ENCODE measurements at places on chromosomes 5 and 9.
A peak's percentile ranks its signal among the peaks of the same experiment; 100 is the strongest.

DNA sequence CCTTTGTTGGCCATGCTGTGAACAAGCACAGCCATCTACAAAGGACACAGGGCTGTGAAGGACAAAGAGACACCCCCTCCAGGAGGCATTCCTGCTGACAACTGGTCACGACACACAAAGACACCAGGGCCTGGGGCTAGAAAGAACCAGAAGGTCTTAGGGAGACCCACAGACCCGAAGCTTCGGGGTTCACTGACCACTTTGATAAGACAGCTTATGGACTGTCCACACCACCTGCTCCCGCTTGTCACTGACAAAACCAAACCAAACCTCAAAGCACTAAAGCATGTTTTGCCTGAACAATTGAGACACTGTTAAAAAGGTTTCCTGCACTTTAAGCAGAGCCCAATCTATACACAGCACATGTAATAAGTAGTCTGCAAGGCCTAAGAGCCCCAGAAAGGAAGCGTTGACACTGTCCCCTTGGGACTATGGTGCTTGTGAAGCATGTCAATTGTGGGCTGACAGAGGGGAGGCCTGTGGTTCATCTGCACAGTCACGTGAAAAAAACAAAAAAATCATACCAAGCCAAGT is 185.0 kb downstream of the GAPVD1 start:
- DNase-seq = no peak

- no peak for DNase-seq
These were observed 46.0 kb downstream of the VAV2 start for GRCh38 chr9:133945977-133946753.

- DNase-seq = no peak
These were observed 19.5 kb downstream of the TLE1 start for GRCh38 chr9:81669866-81670265.

DNA sequence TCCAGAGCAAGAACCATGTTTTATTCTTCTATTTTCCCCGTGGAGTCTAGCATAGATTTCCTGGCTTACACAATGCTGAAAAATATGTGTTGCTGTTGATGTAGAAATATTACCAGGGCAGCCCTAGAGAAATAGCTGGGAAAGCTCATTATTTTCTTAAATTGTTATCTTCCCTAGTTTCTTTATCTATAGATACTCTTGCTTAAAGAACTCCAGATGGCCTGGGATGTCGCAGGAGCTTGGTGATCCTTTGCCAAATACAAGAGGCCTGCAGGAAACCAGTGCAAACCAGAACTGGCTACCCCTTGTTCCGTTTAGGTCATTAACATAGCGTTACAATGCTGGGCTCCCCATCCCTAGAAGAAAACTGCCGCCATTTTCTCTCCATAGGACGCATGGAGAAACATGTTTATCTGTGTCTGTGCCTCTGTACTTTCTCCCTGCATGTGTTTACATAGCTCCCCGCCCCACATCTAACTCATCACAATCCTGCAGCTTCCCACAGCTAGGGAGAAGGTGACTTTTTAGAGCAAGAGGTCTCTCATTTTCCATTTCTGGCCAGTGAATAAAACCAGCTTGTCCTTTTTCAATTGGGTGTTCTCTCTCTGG is 6.4 kb downstream of the PRLR start:
- no peak for DNase-seq

DNA sequence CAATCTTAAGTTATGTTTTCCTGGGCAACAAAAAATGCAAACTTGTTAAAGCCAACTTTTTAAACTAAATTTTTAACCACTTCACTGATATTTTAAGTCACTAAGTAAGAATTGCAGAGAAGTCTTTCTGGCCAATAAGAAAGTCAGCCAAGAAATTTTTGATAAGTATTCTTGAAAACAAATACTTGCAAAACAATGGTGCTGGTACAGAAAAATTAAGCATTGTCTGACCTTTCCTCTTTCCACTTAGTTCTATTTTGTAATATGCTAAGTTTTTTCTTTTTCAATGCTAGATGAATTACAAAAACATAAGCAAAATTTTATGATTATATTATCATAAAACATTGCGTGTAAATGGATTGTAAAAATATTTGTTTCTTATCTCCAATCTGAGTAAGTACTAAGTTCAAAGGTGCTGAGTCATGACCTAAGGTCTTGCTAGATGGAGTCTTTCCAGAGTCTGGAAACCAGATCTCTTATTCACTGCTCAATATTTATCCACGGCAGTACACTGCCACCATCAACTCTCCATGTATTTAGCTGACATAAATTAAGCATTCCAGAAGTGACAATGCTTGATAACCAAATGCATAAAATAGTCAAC is 139.7 kb downstream of the MEF2C start:
- no peak for DNase-seq

DNA sequence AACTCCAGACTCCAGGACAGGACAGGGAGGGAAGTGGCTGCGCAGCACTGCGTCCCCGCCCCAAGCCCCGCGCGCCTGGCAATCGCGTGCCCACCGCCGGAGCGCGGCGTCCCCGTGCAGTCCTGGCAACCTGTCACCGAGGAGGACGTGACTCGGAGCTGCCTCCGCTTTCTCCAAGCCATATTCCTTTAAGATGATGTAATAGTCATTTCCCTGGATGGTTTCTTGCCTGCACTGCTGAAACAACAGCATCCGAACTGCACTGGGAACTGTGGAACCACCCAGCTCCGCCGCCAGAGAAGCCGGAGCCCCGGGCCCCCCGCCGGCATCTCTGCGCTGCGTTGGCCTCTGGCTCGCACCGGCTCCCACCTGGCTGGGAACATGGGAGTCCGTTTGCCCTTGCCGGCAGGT is 34.5 kb downstream of the KCTD16 start:
- no peak for DNase-seq

- DNase-seq = no peak
These were observed 175.8 kb upstream of the KLF9 start for GRCh38 chr9:70590315-70590677.

GRCh38 chr9:101365181-101365580 is 19.6 kb downstream of the BAAT start:
- DNase-seq = no peak

- DNase-seq = no peak
These were observed 49.4 kb downstream of the FNIP1 start for GRCh38 chr5:131747180-131748105.

GRCh38 chr5:55176176-55176818 is 3.3 kb upstream of the CDC20B start:
- DNase-seq = no peak

GRCh38 chr9:14278291-14278721 is 35.6 kb downstream of the NFIB start:
- DNase-seq = no peak

DNA sequence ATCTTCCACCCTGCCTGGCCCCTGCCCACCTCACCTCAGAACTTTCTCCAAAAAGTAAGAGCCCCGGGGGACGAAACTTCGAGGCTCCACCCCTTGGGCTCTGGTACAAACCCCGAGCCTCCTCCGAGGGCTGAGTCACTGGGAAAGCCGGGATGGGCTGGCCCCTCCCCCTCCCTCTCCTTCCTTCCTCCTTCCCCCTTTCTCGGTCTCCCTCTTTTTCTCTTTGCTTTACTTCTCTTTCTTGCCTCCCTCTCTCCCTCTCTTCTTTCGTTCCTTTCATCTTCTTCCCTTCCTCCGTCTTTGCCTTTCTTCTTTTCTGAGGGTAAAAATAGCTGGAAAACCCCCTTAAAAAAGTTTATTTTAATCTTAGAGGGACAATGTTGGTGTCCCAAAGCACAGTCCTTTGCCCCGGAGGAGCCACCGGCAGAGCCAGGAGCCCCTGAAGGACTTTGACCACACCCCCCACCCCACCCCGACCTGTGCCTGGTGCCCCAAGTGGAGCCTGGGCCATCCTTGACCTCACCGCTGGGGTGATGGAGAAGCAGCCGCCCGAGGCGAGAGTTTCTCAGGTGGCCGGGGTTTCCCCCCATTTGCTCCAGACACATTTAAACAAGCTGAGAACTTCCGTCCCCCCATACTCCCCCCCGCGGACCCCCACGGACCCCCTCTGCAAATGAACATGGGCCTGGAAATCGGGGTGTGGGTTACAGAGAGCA is 5.7 kb upstream of the NOTCH1 start:
- DNase-seq = no peak

GRCh38 chr5:11904265-11904906 is at the start of gene CTNND2:
CTNND2 (minus strand) TSS chr5:11904446; CDS start chr5:11903853, 593 bp downstream.
- DNase-seq = no peak

DNA sequence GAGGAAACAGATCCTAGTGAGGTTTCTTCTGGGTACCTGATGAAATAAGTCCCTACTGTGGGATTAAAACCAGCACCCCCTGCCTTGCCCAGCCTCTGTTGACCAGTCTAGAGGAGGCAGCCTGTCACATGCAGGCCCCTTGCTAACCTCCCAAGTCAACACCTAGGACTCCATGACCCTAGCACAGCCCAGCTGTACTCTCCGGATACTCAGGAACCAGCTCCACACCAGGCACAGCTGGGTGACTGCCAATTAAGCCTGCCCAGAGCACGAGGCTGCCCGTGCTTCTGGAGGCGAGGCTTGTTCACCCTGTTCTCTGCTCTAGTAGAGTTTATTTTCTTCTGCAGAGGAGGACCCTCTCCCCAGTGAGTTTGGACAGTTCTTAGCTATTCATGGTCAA is 92.5 kb downstream of the SNX24 start:
- no peak for DNase-seq

DNA sequence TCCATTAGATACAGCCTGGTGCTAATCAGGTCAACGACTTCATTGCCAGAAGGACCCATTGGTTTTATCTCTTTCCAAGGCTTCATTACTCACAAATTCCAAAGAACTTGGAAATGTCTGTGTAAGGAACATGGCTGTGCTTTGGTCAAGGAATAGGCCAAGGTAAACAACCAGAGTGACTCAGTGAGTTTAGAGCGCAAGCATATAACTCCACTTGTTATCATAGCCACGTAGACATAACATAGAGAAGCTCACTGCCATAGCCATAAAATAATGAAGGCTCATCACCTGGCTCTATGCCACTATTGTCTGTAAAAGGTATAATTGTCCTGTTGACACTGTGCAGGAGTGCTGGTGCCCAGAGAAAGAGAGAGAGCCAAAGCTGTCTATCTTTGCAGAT is 139.3 kb upstream of the PLCXD3 start:
- DNase-seq = no peak

- no peak for DNase-seq
These were observed 44.2 kb downstream of the ROPN1L start for GRCh38 chr5:10485897-10486296.

DNA sequence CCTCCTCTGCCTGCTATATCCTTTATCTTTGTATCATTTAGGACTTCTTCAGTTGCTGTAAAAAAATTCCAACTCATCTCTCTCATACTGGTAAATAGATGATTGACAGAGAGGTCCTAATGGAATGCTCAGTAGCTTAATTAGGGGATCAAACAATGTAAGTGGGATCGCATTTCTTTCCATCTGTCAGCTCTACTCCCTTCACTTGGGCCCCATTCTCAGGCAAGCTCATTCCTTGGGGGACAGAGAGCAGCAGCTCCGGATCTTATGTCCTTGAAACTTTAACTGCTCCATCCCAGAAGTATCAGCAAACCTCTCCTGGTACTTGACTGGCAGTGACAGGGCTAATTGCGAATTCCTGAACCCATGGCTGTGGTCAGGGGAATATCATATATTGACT is 146.7 kb downstream of the YTHDC2 start:
- DNase-seq = no peak

DNA sequence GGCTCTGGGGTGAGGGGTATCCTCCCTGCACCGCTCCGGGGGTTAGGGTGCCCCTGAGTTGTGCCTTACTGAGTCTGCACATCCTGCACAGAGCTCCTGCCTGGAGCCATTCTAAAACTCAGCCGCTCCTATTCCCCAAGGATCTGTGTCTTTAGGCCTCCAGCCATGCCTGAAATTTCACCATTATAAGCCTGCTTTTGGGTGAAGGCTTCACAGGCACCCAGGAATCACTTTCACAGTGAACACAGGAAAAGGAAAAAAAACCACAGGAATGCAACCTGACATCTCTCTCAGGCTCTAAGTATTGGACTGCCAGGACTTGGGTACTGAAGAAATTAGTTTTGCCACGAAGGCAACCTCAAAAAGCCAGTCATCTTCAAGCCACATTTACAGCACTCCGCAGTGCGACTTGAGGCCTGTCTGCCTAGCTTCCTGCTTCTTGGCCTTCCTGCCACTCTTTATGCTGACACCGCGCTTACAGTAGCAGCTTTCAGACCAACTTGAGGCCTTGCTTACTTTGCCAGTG is 30.9 kb downstream of the GALNT10 start:
- peak; percentile 55 for DNase-seq

GRCh38 chr9:87138128-87139040 is 191.1 kb upstream of the GAS1 start:
- DNase-seq = no peak

- no peak for DNase-seq
These were observed 9.0 kb upstream of the RAD23B start for GRCh38 chr9:107274096-107274495.

GRCh38 chr5:177364159-177364962 is 6.6 kb downstream of the RGS14 start:
- no peak for DNase-seq

GRCh38 chr5:86644843-86645242 is 27.1 kb downstream of the COX7C start:
- DNase-seq = no peak
